ENCODE measurements at places on chromosomes 5 and 9.

- no peak for DNase-seq
These were observed 5.5 kb downstream of the DNAJB5 start for GRCh38 chr9:34994900-34995669.

- DNase-seq, result no peak
These were observed 77.4 kb downstream of the VAV2 start for GRCh38 chr9:133914442-133915342.

GRCh38 chr5:140295414-140295813 lies 7.5 kb downstream of the PFDN1 start:
- DNase-seq, result peak; percentile 42

DNA sequence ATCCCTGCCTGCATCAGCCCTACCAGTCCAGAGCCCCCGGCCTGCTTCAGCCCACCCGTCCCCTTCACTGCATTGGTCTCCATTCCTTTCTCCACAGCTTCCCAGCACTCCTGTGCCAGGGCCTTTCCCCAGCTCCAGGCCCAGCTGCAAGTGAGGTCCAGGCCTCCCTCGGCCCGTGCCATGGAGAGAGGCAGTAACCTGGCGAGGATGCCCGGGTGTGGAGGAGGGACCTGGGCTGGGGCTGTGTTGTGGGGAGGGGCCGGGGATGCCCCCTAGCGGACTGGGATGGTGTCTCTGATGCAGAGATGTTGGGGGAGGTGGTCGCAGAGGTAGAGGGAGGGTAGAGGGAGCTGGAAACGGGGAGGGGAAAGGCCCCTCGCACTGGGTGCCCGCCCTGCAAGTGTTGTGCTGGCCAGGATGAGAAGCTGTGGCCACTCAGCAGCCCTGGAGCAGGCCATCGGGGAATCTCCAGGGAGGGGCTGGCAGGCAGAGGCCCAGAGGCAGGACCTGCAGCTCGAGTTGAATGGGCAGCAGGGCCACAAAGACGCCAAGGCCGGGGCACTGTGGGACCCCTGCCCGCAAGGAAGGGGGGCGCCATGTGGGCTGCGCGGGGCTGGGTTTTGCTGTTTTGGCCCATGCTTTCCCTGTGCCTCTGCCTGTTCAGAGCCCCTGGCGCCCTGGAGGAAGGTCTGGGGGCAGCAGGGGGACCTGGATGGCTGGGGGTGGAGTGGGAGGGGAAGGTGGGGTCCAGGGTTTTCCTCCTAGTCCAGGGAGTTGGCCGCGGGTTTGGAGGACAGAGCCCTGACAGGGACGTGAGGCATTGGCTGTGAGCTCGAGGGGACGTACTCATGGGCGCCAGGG lies 26.0 kb upstream of the NKD2 start:
- DNase-seq, result no peak

DNA sequence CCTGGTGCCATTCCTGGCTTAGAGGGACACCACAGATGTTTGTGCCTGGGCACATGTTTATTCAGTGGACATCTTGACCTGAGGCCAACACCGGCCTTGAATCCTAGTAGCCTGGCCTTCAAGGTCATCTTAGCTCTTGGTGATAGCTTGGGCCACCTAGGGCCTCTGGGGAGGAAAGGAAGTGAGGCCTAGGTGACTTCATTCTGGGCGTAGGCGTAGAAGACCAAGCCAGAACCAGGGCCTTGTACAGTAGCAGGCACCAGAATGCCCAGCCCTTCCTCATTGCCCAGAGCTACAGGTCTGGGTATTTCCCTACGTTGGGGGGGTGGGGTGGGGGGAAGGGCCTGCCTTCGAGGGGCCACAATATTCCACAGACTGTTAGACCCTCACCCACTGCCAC lies 33.8 kb downstream of the WNK2 start:
- DNase-seq, result no peak

- DNase-seq, result no peak
These were observed 47.7 kb downstream of the SIL1 start for GRCh38 chr5:139150367-139150999.

GRCh38 chr9:105205787-105206495 lies 38.5 kb upstream of the SLC44A1 start:
- DNase-seq, result no peak

DNA sequence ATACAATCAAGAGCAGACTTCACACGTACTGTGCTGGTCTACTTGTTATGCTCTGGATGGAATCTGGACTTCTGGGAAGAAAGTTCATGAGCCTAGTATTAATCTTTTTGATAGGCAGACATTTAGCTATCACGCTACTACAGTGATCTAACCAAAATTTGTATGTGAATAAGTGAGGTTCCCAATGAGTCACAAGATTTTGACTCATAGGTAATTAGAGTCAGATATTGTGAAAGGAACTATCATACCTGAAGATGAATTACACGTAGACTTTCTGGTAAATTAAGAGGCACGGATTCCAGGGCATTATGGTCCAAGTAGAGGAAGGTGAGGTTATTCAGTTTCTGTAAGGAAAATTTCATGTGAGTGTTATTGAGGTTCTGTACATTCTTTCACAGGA lies 18.4 kb downstream of the OGN start:
- DNase-seq, result no peak

GRCh38 chr5:10689391-10690081 lies 71.5 kb downstream of the DAP start:
- no peak for DNase-seq

GRCh38 chr5:120749737-120750136 lies 285.6 kb downstream of the PRR16 start:
- DNase-seq, result no peak

GRCh38 chr9:135144581-135145170 lies 57.2 kb downstream of the OLFM1 start:
- DNase-seq, result no peak

GRCh38 chr9:105444130-105444529 lies 3.7 kb upstream of the FSD1L start:
- no peak for DNase-seq

DNA sequence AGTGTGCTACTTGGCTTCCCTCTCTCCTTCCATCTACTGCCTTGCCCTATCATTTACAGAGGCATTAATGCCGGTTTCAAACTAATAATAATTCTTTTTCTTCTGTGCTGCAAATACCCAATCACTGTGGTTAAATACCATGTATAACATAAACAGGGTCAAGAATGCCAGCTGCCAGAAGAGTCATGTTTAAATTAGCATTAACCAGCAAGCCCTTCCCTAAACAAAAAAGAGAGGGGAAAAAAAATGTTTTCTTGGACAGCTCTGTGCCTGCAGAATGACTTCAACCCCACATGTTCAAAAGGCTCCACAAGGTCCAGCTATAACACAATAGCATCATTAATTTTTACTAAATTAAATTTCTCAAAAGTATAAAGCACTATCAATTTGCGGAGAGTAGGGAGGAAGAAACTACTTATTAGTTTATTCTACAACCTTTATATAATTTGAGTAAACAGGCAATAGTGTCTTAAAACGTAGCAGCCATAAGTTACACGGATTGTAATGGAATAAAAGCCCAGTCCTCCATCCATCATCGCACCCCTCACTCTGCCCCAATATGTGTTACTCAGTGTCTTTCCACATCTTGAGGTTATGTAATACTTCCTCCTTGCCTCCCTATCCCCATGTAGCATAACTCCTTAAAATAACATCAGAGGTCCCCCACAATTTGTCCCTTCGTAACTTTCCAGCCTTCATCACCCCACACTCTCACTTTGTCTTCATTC lies 3.9 kb downstream of the LPAR1 start:
- no peak for DNase-seq

- no peak for DNase-seq
These were observed 1.7 kb downstream of the EBF1 start for GRCh38 chr5:159097784-159098602.

DNA sequence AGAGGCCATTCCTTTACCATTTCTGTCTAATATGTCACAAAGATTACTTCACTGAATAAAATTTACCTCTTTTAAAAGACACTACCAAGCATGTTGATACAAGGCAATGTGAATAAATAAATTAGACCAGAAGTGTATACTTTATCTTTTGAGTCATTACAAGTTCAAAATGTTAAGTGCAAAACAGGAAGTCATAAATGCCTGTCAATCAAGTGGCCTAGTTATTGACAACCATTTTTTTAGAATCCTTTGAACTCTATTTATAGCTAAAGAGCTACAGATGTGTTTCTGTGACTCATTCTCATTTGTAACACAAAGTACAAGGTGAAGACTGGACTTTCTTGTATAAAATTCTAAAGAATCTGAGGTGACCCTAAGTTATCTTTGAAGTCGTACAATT lies 602.7 kb upstream of the SEMA6A start:
- no peak for DNase-seq

DNA sequence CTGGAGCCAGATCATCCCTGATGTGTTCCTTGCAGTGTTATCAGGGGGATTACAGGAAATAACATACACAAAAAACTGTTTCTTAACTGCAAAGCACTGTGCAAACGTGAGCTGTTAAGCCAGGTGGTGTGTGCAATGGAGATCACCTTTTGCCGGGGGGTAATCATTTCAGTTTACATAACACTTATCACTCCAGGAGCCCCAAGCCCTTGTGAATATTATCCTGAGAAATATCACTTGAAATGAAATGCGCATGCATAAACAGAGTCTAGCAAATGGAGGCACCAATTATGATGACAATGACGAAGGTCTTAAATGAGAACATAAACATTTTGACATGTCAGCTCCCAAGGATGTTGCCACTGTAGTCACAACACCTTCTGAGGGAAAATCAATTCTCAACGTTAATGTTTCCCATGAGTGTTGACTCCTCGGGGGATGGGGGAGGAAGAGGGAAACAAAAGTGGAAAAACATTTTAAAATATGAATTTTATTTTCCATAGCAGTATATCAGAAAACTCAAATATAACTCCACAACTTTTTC lies 54.5 kb upstream of the RAD23B start:
- no peak for DNase-seq

GRCh38 chr9:35490155-35490909 lies 421 bp downstream of the RUSC2 start:
- no peak for DNase-seq

DNA sequence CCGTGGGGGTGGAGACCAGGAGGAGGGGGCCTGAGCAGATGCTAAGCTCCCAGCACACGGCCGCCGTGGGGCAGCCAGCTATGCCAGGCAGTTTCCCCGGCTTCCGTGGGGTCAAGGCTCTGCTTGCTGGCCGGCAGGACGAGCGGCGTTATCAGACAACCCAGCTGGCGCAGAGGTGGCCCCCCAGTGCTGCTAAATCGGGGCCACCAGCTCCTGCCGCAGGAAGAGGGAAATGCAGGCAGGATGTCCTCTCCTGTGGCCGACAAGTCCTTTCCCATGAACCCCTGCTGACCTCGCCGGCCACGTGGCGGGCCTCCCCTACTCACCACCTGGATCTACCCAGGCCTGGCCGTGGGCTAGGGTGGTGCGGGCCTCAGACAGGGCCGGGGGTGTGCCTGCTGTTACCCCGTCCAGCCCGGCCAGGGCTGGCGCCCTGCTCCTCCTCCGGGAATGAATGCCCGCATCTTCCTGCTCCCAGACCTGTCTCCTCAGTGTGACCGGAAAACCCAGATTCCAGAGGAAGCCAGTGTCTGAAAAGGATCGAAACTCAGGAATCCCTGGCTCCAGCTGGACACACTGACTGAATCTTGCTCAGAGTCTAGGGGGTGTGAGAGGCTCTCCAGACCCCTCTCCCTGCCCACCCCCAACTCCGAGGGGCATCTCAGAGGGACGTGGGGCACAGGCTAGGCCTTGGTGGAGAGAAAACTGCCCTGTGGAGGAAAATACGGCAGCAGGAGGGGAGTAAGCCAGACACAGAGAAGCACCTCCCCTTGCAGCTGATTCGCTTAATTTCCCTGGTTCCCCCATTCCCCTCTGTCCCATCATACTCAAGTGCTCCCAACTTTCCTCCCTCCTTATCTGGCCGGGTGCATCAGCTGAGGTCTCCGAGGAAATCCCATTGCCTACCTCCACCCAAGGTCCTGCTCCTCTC lies 3.9 kb downstream of the FLT4 start:
- DNase-seq, result no peak

DNA sequence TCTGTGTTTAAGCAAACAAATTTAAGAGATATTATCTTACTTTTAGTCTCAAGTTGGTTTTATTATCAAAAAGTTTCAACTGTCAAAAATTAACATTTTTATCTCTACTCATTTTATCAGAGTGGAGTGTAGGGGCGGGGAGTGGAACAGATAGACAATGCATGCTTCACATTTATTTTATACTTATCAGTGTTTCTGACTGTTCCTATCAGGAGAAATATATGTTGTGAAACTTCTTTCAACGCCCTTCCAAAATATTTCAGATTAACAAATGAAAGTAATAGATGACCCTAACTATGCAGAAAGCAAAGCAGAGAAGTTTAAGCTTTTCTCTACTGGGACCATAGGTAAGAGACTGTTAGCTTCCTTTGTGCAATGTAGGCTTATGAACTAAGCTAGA lies 44.9 kb upstream of the MAST4 start:
- DNase-seq, result no peak

DNA sequence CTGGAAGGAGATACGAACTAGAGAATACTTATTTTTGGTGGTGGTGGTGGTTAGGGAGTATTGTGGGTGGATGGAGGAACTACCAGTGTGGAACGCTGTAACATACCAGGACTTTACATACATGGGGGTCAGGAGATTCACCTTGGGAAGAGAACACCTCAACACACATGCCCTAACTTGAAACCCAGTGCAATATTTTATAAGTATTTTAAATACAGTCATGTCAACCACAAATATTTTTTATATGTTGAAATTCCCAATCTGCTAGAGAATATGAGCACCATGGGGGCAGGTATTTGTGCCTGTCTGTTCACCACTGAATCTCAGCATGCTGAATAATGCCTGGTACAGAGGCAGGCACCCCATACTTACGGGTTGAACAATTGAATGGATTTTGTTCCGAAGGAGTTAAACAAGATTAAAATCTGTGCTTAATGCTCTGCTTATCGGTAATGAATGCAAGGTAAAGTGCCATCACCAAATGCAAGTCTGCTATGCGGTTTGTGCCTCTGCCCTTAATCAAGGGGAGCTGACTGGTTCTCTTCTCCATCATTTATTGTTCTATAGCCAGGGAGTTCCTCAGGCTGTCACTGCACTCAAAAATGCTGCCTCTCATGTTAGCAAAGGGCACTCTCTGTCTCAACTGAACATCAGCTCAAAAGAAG lies 65.3 kb downstream of the RASEF start:
- DNase-seq, result no peak

DNA sequence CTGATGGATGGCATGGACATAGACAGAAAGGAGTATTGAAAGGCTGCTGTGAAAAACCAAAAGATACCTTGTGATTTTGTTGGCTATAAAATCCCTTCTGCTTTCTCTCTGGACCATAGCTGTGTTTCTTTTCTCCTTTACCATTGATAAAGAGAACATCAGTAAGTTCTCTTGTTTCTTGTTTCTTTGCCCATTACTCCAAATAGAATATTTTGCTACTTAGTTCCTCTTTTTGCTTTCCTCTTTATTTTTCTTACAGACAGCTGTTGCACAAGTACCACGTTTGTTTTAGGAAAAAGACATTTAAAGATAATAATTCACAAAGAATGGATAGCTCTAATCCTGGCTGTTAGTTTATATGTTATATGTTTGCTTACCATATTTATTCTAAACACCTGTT lies 1129.2 kb downstream of the DTWD2 start:
- DNase-seq, result peak; percentile 72

GRCh38 chr9:125438506-125439433 lies 177.1 kb downstream of the GAPVD1 start:
- DNase-seq, result no peak

- DNase-seq, result no peak
These were observed 256.4 kb upstream of the TARS1 start for GRCh38 chr5:33184367-33184766.
